ENCODE measurements at places on chromosomes 1 and 21.

DNA sequence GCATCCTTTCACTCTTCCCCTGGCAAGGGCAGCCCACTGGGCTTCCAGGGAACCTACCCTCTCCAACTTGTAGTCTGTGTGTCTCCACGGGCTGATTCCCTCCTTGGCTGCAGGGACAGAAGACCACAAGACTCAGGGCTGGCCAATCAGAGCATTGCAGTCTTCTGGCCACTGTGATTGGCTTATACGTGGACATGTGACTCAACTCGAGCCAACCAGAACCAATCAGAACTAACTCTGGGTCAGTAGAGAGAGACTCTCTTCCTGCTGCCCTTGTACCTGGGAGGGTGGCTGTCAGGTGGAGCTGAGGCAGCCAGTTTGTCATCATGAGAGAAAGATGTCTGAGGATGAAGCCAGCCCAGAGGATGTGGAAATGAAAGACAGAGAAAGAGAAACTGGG lies 64.0 kb downstream of the DHRS3 start:
- no peaks in the 10 kb centered on the region for H3K36me3 ChIP-seq
- H3K27ac ChIP-seq: no peak overlapping the region
- DNase-seq: no peak
- no peaks in the 10 kb centered on the region for H3K27me3 ChIP-seq

DNA sequence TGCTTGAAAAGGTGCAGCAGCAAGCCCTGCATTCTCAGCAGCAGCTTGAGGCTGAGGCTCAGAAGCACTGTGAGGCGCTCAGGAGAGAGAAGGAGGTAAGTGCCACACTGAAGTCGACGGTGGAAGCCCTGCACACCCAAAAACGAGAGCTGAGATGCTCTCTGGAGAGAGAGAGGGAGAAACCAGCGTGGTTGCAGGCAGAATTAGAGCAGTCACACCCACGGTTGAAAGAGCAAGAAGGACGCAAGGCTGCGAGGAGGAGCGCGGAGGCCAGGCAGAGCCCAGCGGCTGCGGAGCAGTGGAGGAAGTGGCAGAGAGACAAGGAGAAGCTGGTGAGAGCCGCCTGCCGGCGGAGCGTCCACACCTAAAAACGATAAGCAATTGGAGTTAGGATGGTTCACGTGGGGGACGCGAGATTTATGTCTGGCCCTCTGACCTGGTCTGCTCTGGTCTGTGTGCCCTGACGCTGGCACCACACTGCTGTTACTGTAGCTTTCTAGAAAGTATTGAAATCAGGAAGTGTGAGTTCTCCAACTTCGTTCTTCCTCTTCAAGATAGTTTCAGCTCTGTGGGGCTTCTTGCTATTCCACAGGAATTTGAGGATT lies 26.7 kb upstream of the DIP2A start:
- H3K4me3 ChIP-seq: no peak overlapping the region
- H3K36me3 ChIP-seq: peaks cover 33% of the 10 kb centered on the region
- no peaks in the 10 kb centered on the region for H3K4me1 ChIP-seq

DNA sequence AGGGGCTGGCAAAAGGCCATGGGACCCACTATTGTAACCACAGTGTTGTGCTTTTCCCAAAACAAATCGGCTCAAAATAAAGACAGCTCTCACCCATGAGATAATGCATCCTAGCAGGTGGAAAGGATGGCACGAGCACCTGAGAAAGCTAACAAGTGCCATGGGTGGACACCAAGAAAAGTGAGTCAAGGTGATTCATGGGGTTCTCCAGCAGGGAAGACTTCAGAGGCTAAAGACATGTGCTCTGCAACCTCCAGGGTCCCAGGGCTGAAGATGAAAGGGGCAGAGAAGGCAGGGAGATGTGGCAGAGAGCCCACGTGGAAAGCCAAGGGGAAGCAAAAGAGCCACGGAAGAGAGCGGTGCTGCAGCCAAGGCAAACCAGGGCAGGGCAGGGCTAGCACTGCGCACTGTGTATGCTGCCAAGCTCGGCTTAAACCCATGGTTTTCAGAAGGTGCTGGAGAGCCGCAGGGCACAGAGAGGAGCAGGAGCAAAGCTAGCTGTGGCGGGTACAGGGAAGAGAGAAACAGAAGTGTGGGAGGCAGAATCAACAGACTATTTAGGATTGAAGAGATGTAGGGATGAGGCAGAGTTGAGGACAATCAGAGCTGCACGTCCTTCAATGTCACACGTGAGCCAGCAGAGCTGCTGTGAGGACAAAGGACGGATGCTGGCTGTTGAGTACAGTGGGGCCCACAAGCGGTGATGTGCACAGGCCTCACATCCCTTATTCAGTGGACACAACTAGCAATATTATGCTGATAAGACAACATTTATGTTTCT lies 41.8 kb upstream of the C1orf198 start:
- H3K36me3 ChIP-seq: peaks cover 29% of the 10 kb centered on the region
- no peak overlapping the region for H3K4me3 ChIP-seq
- no peaks in the 10 kb centered on the region for H3K27me3 ChIP-seq
- no peak overlapping the region for H3K27ac ChIP-seq
- H3K4me1 ChIP-seq: peaks cover 6% of the 10 kb centered on the region

DNA sequence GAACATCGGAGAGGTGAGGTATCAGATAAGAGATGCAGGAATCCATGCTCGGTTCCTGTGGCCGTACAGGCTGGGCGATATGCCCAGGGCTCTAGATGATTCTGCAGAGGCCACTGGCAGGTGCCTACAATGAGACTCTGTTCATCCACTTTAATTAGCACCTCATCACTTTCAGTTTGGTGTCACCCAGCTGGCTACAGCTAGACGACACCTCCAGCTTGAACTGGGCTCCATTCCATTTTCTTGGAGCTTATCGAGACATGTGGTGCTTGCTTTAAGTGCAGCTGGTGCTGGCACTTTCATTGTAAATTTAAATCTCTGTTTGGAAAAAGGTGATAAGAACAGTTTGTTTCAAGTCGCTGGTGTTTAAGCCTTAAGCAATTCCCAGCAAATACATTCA lies 322.5 kb upstream of the ADGRL2 start:
- H3K36me3 ChIP-seq: no peaks in the 10 kb centered on the region
- no peaks in the 10 kb centered on the region for H3K27me3 ChIP-seq
- no peak overlapping the region for H3K27ac ChIP-seq
- H3K4me3 ChIP-seq: no peak overlapping the region
- DNase-seq: no peak

DNA sequence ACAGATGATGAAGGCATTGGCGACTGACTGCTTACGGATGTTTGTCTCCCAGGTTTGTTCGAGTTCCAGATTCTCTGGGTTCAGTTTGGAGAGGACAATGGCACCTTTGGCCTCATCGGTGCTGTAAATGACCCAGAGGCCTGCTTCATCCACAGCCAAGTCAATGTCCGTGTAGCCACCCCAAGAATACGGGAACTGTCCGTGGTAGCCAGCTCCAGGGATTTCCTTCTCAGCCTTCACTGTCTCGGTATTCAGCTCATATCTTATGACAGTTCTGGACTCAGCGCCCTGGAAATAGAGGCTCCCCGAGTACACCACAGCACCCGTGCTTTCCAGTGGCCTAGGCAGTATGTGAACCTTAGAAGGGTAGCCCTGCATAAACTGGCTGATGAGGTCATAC lies 14.1 kb downstream of the MYOCOS start:
- DNase-seq: no peak
- no peaks in the 10 kb centered on the region for H3K36me3 ChIP-seq
- H3K4me1 ChIP-seq: no peaks in the 10 kb centered on the region
- H3K27ac ChIP-seq: no peak overlapping the region

GRCh38 chr1:210600421-210601159 lies 271.9 kb downstream of the HHAT start:
- no peak overlapping the region for H3K4me3 ChIP-seq
- no peak overlapping the region for H3K27ac ChIP-seq
- H3K36me3 ChIP-seq: no peaks in the 10 kb centered on the region

DNA sequence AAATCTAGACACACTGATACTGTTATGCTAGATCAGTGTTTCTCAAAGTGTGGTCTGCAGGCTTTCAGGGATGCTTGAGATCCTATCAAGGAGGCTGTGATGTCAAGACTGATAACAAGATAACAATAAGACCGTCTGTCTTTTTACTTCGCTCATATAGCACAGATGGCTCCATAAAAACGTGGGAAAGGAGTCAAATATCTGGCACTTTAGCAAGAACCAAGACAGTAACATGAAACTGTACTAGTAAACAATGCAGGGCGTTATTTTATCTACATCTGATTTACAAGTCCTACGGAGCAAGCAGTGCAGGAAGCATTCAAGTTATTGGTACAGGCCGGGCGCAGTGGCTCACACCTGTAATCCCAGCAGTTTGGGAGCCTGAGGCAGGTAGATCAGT lies 3.6 kb upstream of the SPRR3 start:
- DNase-seq: no peak
- no peak overlapping the region for H3K27ac ChIP-seq
- H3K27me3 ChIP-seq: peaks cover 11% of the 10 kb centered on the region
- no peaks in the 10 kb centered on the region for H3K4me1 ChIP-seq
- no peaks in the 10 kb centered on the region for H3K36me3 ChIP-seq

DNA sequence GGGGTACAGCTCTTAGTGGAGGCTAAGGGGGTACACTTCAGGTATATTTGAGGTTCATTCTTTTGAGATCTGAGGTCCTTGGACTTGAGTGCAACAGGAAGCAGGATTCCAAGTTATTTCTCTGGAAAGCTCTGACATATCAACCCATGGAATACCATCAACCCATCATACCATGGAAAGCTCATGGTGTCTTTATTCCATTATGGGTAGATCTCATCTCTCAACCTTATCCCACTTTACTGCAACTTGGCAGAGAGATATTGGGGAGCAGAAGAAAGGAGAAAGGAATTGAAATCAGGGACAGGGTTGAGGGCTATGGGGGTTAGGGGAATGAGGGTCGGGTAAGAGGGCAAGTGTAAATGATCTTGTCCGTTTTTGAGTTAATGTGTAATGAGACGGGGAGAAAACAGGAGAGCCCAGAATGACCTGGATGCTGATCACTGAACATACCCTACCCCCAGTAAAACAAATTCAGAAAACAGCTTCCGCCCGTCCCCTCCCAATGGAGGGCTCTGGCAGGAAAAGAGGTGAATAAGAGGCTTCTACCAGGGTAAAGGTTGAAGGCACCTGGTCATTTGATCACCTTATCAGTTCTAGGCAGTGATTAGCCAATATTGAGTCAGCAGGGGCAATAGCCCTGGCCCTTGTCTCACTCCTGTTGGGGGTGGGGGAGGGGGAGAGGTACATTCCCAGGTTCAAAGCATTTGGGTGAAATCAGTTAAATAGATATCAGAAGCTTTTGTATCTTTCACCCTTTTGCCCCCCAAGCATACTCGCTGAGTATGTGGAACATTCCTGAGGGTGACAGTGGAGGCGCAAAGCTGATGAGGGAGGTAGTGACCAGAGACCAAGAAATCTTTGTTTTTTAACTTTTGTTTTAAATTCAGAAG lies 622 bp upstream of the APOA2 start:
- no peak overlapping the region for H3K27ac ChIP-seq
- H3K36me3 ChIP-seq: peaks cover 12% of the 10 kb centered on the region
- peaks cover 33% of the 10 kb centered on the region for H3K4me1 ChIP-seq
- H3K27me3 ChIP-seq: no peaks in the 10 kb centered on the region

- no peak overlapping the region for H3K4me3 ChIP-seq
- no peaks in the 10 kb centered on the region for H3K36me3 ChIP-seq
- peaks cover 3% of the 10 kb centered on the region for H3K27me3 ChIP-seq
- H3K27ac ChIP-seq: no peak overlapping the region
- no peak for DNase-seq
Measured at GRCh38 chr1:206538901-206539640, 31.7 kb downstream of the RASSF5 start.

DNA sequence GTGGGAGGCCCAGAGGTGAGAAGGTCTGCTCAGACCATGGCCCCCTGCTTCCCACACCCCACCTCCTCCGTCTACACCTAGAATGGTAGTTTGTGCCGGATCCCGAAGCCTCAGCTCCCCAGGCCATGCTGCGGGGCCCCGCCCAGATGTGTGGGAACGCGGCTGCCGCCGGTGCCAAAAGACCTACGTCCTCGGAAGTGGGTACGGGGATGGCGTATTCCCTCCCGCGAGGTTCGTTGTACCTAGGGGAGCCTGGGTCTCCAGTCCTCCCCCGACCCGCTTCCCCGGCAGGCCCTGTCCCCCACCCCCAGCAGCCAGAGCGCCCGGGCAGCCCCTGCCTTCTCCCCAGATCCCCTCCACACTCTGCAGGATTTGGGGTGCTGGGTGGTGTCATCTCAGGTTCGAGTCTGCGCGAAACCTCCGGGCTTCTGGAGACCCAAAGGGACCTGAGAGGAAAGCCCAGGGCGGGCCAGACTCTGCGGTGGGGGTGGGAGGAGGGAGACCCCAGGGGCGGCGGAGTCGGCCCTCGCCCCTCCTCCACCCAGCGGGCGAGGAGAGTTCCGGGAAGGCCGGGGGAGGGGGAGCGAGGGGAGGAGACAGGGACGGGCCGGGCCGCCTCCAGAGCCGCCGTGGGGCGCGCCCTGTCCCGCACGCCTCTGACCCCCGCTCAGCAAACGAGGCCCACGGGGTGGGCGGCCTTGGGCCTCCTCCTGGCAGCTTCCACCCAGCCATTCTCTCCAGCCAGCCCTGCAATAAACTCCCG lies 6.2 kb upstream of the PRDM16 start:
- H3K36me3 ChIP-seq: no peaks in the 10 kb centered on the region
- H3K27me3 ChIP-seq: peaks cover 9% of the 10 kb centered on the region
- H3K4me3 ChIP-seq: no peak overlapping the region
- no peak overlapping the region for H3K27ac ChIP-seq

DNA sequence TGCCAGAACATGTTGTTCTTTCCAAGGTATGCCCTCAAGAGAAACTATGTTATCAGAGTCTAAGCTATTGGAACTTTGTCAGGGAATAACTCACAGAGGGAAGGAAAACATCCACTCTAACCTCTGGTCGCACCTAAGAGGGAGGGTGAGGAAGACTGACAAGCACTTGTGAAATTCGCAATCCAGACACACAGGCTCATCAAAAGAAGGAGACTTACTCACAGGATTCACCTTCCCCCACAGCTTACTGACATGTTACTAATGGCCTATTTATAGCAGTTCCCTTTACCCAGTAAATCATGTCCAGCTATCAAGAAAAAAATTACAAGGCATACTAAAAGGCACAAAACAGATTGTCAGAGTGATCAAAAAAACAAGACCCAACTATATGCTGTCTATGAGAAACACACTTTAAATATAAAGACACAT lies 36.9 kb downstream of the WDR64 start:
- no peaks in the 10 kb centered on the region for H3K4me1 ChIP-seq
- H3K27ac ChIP-seq: no peak overlapping the region
- no peaks in the 10 kb centered on the region for H3K36me3 ChIP-seq
- no peak for DNase-seq
- H3K4me3 ChIP-seq: no peak overlapping the region
- H3K27me3 ChIP-seq: peaks cover 10% of the 10 kb centered on the region

GRCh38 chr1:201080135-201080534 lies 32.1 kb downstream of the CACNA1S start:
- H3K4me1 ChIP-seq: no peaks in the 10 kb centered on the region
- DNase-seq: no peak
- peaks cover 10% of the 10 kb centered on the region for H3K27me3 ChIP-seq
- H3K4me3 ChIP-seq: no peak overlapping the region
- no peaks in the 10 kb centered on the region for H3K36me3 ChIP-seq
- no peak overlapping the region for H3K27ac ChIP-seq

DNA sequence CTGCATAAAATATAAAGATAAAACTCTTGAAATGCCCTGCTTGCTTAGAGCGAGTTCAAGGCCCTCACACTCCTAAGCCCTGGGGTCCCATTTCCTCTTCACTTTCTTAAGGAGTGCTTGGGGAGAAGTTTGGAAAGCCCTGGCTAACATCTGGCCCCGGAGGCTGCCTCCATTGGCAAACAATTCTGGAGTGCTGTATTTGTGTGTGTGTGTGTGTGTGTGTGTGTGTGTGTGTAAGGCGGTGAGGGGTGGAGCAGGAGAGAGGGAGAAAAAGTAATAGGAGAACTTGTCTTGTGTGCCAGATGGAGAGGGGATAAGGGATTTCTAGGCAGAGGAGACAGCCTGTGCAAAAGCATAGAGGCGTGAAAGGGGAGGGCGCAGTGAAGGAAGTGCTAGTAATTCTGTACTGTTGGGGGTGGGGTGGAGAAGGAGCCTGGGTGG lies 578 bp upstream of the TRIM62 start:
- DNase-seq: no peak
- H3K36me3 ChIP-seq: no peaks in the 10 kb centered on the region
- H3K27ac ChIP-seq: no peak overlapping the region
- peaks cover 36% of the 10 kb centered on the region for H3K27me3 ChIP-seq

All from activated CD4-positive, alpha-beta T cell treated with anti-CD3 and anti-CD28 coated beads, Interleukin-2, amount 10 ng/mL, durations not matched to agents 24 days and 14 days (primary cell).